ENCODE measurements at places on chromosomes 4 and X.

DNA sequence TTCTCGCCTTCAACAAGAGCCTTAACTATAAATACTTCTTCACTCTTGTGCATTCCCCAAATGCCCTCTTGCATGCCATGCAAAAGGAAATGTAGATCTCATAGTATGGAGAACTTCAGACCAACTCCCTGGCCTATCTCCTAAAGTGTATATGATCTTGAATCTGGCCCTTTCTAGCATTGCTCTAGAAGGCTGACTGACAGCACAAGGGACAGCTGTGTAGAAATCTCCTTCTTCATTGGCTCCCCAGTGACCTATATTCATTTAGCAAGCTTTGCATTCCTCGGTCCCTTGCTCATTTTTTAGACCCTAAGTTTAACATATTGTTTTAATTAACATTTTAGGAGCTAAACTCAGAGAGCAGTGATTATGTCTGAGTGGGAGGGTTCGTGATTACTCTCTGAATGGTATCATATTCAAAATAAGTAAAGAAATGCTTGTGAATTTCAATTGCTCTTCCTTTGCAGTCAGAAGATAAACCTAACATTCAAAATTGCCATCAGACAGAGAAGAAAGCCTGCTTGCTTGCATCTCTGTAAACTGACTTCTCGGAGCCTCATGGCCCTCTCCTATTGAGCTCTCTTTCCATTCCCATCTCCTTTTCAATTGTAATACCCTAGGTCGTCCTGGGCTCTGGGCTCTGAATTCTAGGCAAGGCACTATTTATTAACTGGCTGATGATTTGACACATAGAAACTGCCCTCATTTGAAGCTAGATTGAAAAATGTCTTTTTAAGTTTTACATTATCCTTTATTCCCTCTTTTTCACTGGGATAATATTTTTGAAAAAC, 120.3 kb upstream of the PRKG2 start:
- no peak for DNase-seq

DNA sequence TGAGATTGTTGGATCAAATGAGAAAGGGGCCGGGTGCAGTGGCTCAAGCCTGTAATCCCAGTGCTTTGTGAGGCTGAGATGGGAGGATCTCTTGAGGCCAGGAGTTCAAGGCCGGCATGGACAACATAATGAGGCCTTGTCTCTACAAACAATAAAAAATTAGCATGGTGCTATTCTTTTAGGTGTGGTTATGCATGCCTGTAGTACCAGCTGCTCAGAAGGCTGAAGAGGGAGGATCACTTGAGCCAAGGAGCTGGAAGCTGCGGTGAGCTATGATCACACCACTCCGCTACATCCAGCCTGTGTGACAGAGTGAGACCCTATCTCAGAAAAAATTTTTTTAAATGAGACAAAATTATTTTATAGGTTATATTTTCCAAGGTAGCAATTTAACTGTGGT, 49.7 kb upstream of the TMEM150C start:
- DNase-seq: no peak

DNA sequence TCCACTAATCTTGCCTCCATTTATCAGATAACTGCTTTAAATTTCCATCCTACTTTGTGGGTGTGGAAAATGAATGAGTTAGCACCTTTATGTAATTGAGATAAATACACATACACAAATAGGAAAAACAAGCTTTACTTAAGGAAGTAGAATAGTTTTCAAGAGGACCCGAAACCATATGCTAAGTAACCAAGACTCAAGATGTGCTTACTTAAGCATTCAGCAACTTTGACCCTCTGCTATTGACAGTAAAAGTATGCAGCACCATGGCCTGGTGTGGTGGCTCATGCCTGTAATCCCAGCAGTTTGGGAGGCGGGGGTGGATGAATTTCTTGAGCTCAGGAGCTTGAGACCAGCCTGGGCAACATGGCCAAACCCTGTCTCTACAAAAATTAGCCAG, 29.9 kb downstream of the RNF175 start:
- no peak for DNase-seq

DNA sequence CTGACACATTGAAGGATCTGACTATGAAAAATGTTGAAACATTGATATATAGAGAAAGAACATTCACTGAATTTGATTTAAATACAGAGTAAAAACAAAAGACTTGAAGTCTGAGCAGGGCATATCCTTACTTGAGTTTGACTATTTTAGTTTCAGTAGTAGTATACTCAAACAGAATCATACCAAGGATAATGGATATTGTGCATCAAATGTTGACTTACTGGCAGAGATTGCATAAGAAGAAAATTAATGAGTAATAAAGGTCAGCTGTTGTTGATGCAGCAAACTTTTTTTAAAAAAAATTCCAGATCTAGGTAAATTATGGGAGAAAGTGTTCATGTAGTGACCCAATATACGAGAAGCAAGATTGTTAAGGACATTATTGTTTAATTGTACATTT, 94.5 kb upstream of the APOOL start:
- DNase-seq: no peak

GRCh38 chrX:133796282-133796681, 189.1 kb downstream of the GPC3 start:
- DNase-seq: no peak

DNA sequence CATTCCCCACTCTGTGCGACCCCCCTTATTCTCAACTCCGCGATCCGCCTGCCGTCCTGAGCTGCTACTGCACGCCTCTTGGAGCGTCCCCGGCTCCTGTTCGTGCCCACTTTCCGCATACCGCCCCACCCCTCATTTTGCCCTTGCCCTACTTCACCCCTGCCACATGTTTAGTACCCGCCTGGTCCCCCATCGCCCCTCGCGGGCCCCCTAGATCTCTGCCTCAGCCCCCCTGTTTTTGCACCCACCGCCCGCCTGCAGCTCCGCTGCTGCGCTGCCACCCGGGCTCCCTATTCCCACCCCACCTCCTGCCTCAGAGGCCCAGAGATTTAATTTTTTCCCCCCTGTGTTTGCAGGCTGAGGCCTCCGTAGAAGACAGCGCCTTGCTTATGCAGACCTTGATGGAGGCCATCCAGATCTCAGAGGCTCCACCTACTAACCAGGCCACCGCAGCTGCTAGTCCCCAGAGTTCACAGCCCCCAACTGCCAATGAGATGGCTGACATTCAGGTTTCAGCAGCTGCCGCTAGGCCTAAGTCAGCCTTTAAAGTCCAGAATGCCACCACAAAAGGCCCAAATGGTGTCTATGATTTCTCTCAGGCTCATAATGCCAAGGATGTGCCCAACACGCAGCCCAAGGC, 1.4 kb downstream of the MAGED1 start:
- no peak for DNase-seq

GRCh38 chrX:124435616-124436015, 89.3 kb downstream of the SH2D1A start:
- no peak for DNase-seq

- no peak for DNase-seq
These were observed 262.2 kb upstream of the PABPC4L start for GRCh38 chr4:134463771-134464170.

DNA sequence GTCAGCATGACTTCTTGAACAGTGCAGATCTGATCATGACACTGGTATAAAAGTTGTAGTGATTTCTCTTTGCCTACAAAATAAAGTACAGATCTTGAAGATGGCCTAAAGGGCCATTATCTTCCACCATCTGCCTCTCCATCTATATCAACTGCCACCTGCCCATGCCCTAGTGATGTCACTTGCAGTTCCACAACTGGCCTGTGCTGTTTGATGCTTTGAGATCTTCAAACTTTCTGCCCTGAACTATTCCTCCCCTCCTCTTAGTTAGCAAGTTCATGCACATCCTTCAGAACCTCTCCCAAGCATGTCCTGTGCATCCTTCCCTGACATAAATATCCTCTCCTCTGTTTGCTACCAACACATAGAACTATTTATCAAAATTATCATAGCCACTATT, 217.0 kb downstream of the SOWAHB start:
- no peak for DNase-seq

DNA sequence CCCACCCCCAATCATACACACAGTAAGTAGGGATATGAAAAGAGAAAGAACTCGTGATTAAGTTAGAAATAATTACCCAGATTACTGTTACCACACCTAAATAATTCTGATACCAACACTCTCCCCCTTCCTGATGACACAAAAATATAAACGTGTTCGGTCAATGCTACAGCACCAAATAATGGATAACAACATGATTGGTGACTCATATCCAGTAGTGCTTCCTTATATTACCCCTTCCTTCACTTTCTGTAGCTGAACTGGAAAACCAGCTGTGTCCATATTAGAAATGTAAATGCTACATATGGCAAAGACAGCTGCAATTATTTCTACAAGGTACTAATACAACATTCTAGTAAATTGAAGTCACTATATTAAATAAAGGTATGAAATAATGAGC, 20.8 kb downstream of the EIF4E start:
- no peak for DNase-seq

DNA sequence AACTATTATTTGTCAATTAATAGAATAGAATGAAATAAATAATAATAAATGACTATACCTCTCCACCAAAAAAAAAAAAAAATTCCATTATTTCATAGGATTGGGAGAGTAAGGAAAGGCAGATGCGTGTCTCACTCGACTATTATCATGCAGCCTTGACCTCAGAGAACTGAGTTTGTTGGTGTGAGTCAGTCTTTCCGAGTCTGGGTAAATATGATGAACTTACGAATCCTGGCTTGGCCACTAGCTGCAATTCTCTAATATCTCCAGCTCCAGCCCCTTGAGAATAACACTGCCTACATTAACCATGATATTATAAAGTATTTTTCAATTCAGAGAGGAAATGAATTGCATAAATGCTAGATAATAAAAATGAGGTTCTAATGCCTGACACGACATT, 46.6 kb upstream of the DHX15 start:
- DNase-seq: no peak

- no peak for DNase-seq
These were observed 236.7 kb downstream of the SLITRK2 start for GRCh38 chrX:146054311-146054710.

DNA sequence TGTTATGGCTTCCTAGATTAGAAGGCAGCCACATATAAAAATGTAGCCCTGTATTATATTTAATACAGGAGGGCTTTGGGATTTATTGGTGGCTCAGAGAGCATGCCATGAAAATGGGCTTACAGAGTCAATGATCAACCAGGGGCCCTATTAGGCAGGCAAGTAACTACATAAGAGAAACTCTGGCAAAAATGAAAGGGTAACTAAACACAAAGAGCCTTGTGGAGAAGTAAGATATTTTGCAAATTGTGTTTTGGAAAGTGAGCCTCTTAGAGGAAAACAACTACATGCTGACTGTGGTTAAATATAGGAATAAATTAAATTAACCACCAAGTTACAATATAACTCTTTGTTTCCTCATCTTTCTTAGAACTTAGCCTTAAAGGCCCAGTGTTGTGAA, 5.5 kb downstream of the SAT1 start:
- no peak for DNase-seq

DNA sequence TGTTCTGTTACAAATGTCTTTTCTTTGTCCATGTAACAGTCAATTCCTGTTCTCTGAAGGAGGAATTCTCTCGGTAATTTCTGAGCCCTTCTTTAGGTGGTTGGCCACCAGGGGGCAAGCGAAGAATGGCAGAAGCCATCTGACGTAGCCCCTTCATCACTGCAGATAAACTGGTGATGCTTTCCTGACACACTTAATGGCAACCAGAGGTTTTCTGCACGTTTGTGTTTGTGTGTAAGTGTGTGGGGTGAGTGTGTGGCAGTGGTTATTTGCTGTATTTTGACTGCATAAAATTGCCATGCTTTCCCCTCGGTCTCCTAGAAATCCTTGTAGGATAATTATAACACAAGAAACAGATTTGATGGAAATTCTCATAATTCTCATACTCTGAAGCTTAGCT, 64.8 kb upstream of the STOX2 start:
- no peak for DNase-seq

DNA sequence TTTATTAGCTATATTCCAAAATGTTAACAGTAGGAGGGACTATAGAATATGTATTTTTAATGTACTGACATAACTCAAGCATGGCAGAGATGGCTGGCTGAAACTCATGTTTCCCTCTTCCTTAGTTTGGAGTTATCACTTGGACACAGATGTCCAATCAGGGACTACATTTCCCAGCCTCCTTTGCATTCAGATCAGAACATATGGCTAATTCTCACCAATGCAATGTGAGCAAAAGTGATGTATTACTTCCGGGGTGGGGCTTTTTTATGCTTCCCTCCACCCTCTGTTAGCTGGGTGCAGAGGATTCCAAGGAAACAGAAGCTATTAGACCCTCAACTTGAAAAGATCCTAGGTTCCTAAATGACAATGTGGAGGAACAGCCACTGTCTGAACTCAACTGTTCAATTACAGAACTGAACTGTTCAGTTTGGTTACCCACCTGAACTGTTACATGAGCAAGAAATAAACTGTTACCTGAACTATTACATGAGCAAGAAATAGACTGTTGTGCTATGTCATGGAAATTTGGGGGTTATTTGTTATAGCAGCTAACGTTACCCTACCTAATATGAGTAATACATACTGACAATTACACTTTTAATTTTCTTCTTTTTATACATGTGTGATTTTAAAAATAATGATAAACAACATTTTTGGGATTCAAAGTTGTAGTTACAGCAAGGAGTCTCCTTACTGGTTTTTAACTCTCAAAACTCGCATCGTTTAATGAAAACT, 29.6 kb upstream of the ERVMER34-1 start:
- DNase-seq: no peak

DNA sequence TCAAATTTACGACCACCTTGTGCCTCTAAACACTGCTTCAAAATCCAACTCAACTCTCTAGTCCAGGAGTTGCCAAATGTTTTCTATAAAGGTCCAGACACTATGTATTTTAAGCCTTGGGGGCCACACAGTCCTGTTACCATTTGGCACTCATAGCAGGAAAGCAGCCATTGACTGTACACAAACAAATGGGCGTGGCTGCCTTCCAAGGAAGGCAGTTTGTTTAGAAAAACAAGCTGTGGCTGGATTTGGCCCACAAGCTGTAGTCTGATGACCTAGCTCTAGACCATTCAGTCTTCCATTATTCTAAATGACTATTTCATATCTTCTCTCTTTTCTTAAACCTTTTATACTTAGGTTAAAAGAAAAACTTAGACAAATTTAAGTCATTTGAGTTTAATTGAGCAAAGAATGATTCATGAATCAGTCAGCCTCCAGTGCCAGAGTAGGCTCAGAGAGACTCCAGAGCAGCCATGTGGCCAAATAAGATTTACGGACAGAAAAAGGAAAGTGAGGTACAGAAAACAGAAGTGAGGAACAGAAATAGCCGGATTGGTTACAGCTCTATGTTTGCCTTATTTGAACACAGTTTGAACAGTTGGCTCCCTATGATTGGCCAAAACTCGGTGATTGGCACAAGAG, 825.8 kb upstream of the LCORL start:
- no peak for DNase-seq

- DNase-seq: no peak
These were observed 449.1 kb upstream of the SMIM31 start for GRCh38 chr4:164304861-164305260.

DNA sequence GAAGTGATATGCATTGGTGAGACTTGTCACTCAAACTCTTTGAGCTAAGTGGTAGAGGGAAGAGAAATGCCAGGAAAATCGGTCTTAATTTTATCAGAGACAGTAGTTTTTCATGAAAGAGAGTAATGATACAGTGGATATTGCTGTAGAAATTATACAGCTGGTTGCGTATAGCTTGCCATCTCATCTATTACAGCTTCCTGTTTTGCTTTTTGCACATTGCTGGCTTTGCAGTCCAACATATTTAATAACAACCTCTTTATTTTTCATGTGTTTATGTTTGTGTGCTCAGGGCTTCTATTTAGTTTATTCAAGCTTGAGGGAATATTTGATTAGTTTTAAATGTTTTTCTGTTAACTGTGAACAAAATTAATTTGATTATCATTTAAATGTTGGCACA, 11.5 kb downstream of the SMAD1 start:
- DNase-seq: no peak

GRCh38 chr4:124890522-124890921, 178.0 kb upstream of the ANKRD50 start:
- DNase-seq: no peak

GRCh38 chr4:16195209-16195608, 31.1 kb downstream of the TAPT1 start:
- no peak for DNase-seq

Measured in SIG-M5 (cell line).